ENCODE measurements at places on chromosomes 3 and 15.

GRCh38 chr15:58517682-58518525 is 86.1 kb downstream of the LIPC start:
- DNase-seq: no peak

GRCh38 chr3:36792342-36792741 is 28.0 kb upstream of the DCLK3 start:
- DNase-seq: no peak

- DNase-seq: no peak
These were observed 42.4 kb downstream of the RAB6B start for GRCh38 chr3:133853063-133853924.

GRCh38 chr15:76576523-76577279 is 240.1 kb downstream of the ISL2 start:
- no peak for DNase-seq

DNA sequence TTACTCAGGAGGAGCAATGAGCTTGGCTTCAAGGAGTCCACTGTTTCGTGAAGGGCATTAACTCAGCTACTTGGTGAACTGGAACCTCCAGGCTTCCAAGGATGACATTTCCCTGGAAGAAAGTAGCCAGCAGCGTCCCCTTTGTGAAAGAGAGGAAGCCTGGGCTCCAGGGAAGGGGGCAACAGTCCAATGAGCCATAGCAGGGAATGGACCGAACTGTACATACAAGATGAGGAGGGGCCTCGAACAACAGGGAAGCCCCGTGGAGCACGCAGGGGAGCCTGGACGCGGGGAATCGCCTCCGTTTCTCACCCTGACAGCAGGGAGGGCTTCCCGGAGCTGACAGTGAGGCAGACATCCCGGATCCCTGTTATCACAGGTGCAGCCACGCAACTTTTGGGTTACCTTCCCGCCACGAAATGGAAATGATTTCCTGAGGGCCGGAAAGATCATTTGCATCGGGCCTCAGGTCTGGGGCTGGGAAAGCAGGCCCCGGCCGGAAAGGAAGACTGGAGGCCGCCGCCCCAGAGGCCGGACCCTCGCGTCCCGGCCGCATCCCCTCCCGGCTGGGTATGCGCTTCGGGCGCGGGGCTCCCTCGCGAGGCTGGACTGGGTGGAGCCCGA is 475 bp upstream of the SPINT1 start:
- no peak for DNase-seq

DNA sequence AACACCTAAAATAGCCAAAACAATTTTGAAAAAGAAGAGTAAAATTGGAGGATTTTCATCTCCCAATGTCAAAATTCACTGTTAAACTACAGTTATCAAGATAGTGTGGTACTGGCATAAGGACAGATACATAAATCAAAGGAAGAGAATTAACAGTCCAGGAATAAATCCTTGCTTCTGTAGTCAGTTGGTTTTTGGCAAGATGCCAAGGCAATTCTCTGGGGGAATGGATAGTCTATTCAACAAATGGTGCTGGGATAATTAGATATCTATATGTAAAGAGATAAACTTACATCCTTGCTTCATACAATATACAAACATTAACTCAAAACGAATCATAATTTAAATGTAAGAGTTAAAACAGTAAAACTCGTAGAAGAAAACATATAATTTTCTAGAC is 57.9 kb upstream of the SELENOK start:
- DNase-seq: no peak

GRCh38 chr15:99424978-99425656 is 140.7 kb upstream of the MEF2A start:
- DNase-seq: no peak

DNA sequence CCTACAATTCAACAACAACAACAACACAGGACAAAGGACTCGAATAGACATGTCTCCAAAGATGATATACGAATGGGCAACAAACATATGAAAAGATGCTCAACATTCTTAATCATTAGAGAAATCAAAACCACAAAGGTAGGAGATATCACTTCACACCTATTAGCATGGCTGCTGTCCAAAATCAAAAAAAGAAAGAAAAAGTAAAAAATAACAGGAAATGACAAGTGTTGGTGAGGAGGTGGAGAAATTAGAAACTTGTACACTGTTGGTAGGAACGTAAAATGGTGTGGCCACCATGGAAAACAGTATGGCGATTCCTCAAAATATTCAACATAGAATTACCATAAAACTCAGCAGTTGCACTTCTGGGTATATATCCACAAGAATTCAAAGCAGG is 312.3 kb upstream of the STT3B start:
- DNase-seq: no peak

DNA sequence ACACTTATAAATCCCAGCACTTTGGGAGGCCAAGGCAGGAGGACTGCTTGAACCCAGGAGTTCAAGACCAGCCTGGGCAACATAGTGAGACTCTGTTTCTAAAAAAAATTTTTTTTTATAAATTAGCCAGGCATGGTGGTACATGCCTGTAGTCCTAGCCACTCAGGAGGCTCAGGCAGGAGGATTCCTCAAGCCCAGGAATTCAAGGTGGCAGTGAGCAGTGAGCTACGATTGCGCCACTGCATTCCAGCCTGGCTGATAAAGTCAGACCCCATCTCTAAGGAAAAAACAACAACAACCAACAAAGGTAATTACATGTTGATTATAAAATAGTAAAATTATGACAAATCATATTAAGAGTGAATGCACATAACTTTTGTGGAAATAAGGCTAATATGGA is 40.9 kb downstream of the MCCC1 start:
- no peak for DNase-seq

GRCh38 chr15:34892963-34893591 is 76.5 kb downstream of the AQR start:
- DNase-seq: no peak

GRCh38 chr3:32106929-32107362 is 526 bp downstream of the GPD1L start:
- DNase-seq: no peak

- no peak for DNase-seq
These were observed 5.4 kb upstream of the ATP13A4 start for GRCh38 chr3:193560091-193560490.
